ENCODE measurements at places on chromosomes 3 and 15.

DNA sequence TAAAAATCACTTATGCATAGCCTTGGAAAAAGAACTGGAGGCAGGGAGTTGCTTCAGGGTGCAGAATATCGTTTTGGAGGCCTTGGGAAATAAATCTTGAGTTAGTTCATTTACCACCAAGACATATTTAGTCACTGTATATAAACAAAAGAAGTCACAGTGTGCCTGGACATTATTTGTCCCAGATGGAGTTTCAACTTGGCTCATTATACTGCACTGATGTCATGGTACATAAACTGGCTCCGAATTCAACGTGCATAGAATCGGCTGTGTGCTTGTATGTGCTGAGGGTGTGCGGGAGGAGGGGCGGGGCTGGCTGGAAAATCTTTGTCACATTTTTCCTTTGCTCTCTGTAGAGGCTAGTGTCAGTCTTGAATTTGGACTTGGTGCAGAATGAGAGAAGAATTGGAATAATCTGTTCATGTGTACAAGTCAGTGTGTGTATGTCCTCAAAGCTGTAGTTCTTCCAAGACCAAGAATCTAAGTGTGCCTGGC lies 86.6 kb downstream of the FNDC3B start:
- peak; percentile 56 for DNase-seq

DNA sequence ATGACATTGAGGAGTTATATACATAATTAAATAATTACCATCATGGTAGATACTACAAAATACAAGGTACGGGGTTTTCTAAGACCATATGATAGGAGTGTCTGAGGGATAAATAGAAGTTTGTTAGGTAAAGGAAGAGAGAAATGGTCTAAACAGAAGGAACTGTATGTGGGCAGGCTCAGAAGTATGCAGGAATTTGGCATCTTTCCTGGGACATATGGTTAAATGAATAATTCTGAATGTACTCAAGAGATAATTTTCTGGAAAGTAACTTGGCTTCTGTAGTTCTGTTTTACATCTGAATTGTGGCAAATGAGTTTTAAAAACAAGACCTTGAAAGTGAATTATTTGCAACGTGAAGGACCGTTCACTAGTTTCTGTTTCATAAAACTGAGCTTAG lies 17.5 kb downstream of the LMCD1 start:
- no peak for DNase-seq

GRCh38 chr15:70347321-70348225 lies 249.9 kb upstream of the TLE3 start:
- DNase-seq = no peak

GRCh38 chr15:101176625-101177024 lies 75.2 kb downstream of the CHSY1 start:
- DNase-seq = peak; percentile 79

DNA sequence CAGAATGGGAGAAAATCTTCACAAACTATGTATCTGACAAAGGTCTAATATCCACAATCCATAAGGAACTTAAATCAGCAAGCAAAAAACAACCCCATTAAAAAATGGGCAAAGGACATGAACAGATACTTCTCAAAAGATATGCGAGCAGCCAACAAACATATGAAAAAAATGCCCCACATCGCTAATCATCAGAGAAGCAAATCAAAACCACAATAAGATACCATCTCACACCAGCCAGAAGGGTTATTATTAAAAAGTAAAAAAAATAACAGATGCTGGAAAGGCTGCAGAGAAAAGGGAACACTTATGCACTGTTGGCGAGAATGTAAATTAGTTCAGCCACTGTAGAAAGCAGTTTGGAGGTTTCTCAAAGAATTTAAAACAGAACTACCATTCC lies 80.2 kb upstream of the ATP11B start:
- DNase-seq = no peak

DNA sequence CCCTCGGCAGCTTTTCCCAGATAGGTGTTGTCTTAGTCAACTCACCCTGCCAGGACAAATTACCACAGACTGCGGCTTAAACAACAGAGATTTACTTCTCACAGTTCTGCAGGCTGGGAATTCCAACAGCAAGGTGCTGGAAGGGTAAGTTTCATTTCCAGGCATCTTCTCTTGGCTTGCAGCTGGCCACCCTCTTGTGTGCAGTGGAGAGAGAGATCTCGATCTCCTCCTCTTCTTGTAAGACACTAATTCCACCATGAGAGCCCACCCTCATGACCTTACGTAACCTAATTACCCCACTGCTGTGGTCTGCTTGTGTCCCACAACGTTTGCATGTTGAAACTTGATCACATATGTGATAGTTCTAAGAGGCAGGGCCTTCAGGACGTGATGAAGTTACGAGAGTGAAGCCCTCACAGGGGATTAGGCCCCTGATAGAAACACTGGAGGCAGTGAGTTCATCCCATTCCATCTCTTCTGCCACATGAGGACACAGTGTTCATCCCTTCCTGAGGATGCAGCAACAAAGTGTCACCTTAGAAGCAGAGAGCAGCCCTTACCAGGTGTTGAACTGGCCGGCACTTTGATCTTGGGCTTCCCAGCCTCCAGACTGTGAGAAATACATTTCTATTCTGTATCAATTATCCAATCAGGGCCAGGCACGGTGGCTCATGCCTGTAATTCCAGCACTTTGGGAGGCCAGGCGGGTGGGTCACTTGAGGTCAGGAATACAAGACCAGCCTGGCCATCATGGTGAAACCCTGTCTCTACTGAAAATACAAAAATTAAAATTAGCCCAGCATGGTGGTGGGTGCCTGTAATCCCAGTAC lies 247.7 kb downstream of the PLCL2 start:
- DNase-seq = no peak

DNA sequence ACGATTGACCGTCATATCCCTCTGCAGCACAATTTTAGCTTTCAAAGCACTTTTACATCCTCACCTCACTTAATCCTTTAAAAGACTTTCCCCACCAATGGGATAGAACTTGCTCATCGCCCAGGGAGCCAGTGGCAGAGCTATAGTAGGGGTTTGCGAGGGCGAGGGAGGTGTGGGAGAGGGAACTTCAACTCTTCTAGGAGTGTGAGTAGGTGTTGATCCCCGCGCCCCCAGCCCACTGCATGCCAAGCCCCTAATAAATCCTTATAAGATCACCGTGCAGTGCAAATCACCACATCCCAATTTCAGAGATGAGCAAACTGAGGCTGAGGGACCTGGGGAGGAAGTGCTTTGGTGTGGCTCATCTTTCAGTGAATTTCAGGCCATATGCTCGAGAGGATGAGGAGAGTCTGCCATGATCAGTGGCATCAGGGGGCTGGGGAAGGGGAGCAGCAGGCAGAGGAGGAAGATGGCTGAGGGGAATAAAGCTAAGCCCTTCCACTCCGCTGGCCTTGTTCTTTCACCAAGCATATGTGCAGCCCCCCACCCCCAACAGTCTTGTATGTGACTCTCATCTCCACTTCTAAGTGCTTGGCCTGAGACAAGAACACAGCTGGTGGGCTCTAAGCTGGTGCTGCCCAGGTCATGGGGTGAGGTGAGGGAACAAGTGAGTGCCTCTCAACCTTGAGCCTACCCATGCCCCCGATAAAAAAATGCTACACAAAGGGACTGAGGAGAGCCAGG lies 5.1 kb downstream of the INSYN1 start:
- no peak for DNase-seq

DNA sequence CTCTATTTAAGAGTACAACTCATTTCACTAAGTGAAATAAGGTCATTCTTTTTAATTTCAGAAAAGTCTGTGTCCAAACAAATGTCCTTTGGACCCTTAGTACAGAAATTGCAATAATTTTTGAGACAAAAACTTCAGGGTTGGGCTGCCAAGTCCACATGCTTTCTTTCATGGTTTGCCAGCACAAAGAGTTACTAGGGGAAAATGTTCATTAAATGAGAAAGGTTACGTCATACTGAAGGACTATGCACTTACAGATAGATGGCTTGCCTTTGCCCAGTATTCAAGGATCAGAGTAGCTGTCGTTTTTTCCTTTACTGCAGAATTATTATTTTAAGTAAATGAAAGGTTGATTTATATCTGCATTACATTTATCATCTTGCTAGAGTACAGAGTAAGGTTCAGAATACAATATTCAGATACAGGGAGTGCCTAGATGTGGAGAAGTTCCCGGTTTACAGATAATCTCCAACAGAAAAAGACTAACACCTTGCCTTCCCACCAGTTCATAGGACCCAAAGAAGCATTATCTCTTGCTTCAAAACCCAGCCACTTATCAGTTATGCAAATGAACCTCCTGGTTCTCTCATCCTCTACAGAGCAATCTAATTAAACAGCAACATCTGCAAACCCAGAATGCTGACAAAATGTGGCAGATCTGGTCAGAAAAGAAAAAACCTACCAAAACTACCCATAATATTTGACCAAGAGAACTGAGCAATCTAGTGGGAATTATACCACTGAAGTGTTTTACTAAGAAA lies 179.3 kb downstream of the FRMD5 start:
- DNase-seq = no peak

DNA sequence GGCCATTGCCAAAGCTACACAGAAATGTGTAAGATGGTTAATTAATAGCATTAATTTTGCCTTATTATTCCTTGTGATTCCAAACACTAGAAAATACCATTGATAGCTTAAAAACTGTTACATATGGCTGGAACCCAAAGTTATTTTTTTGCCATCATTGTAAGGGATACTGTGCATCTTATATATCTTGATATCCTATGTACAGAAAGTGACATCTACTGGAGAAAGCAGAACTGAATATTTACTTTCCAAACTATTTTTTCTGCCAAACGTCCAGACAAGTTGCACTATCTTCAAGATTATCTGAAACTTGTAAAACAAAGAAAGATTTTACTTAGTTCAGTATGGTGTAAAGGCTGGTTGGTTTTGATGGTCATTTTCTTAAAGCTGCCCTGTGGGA lies 33.3 kb upstream of the MEIS2 start:
- DNase-seq = peak; percentile 51

DNA sequence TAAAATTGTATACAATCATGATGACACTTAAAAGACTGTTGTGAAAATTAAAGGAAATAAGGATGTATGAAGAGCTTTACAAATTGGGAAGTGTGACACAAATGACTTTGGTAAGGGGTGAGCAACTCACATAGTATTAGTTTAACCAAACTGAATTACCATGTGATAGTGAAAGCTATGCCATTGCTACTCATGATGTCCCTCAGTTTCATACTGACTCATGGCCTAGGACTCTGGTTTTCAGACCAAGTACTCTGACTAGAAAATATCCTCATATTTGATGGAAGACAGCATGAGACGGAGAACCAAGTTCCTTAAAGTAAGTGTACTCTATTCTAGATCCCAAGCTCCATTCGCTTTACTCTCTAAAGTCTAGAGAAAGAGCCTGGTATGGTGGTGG lies 203.2 kb upstream of the ICE2 start:
- DNase-seq = no peak

GRCh38 chr3:117141812-117142211 lies 432.2 kb downstream of the TUSC7 start:
- no peak for DNase-seq

- no peak for DNase-seq
These were observed 100.0 kb downstream of the ARPP21 start for GRCh38 chr3:35739181-35739809.

GRCh38 chr15:40845036-40845435 lies 1.2 kb downstream of the SPINT1 start:
- no peak for DNase-seq

- DNase-seq = peak; percentile 30
These were observed 457.1 kb downstream of the SQOR start for GRCh38 chr15:46091860-46092450.

DNA sequence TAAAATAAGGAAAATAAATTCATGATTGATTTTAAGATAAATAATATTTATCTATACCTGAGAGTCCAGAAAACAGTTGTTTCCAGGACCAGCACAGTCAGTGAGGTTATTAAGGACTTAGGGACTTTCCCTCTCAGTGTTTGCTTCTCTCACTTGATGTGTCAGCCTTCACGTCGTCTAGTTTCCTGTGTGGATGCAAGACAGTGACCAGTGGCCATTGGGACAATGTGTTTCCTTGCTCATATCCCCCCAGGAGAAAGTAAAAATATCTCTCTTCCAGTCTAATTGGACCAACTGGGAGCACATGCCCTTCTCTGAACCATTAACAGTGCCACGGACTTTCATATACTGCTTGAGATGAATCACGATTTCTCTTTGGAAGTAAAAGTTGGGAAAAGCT lies 157.8 kb upstream of the CTNNB1 start:
- DNase-seq = no peak

GRCh38 chr15:81766829-81767475 lies 278.9 kb downstream of the MEX3B start:
- DNase-seq = no peak

DNA sequence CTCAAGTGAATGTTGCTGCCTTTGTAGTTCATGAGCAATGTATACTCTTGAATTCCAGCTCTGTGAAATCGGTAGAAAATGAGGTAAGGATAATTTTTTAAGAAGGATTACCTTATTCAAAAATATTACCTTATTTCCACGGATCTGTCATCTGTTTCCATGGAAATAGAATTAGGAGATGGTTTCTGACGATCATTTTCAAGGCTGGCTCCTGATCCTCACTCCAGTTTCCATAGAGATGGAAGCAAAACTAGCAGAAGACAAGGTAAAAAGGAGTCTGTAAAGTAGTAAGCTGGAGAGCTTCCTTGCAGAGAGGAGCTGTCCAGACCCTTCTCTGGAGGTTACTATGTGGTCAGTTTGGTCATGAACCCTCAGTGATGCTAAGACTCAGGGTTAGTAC lies 55.5 kb downstream of the CACNA2D3 start:
- no peak for DNase-seq

DNA sequence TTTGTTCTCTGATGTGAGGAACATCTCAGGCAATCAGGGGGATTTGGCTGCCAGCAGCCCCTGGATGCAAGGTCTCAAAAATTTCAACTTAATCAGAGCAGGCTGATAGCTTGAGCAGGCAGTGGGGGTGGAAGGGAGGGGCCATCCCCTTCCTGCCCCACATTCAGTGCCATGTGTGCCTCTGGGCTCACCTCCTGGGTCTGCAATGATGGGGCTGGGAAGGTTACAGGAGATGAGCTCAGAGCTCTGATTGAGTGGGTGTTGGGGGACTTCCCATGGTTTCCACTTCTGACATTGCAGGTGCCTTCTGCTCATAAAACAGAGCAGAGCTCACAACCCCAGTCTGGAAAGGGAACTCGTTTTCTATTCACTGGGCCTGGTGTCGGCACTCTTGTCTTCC lies 37.0 kb downstream of the PARP16 start:
- no peak for DNase-seq

DNA sequence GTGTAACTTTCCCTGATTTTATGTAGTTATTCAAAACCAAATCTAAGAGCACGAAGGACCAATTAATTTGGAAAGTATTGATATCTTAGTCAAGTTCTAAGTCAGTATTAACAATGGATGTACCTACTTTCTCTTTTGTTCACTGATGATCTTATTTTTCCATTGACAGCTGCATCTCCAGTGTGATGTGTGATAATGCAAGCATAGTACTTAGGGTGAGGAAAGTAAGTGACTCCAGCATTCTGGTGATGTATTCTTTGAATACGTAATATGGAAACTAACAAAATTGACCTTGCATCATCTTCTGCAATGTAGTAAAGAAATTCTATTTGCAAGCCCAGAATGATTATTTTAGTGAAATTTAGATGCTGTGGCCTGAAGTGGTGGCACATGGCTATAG lies 22.4 kb downstream of the FBXW12 start:
- DNase-seq = no peak

- DNase-seq = peak; percentile 72
These were observed 214.3 kb upstream of the FEZF2 start for GRCh38 chr3:62587579-62588031.

GRCh38 chr3:150931745-150932144 lies 26.5 kb upstream of the MINDY4B start:
- no peak for DNase-seq

GRCh38 chr15:100889385-100890050 lies 9.9 kb downstream of the ALDH1A3 start:
- DNase-seq = peak; percentile 85

Measured in endothelial cell of umbilical vein (primary cell).